Cortex of kidney (tissue), 1 donor: ENCODE measurements at places on chromosomes 1 and 21.

DNA sequence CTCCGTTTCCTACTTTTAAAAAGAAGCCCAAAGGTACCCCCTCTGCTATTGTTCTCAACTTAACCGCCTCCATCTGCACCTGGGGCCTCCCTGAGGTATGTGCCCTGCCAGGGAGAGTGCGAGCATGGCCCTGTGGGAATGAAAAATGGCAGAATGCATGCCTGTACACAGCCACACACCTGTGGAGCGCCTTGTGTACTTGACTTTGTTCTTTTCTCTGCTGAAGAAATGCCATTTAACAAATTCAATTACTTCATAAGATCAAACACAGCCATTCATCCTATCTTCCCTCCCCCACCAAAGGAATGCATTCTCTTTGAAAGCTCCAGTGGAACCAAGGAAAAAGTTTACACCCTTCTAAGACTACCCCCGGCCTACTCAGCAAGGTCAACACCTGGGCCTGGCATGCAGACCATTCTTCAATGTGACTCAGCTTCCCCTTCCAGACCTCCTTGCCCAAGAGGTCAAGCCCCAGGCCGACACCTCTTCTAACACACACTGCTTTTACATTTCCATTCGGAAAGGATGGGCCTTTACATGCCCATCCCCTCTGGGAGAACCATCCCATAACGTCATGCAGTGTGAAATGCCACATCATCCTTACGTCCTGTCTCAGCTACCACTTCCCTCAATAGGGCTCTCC, 123.7 kb downstream of the SMYD2 start:
- no peak for DNase-seq

DNA sequence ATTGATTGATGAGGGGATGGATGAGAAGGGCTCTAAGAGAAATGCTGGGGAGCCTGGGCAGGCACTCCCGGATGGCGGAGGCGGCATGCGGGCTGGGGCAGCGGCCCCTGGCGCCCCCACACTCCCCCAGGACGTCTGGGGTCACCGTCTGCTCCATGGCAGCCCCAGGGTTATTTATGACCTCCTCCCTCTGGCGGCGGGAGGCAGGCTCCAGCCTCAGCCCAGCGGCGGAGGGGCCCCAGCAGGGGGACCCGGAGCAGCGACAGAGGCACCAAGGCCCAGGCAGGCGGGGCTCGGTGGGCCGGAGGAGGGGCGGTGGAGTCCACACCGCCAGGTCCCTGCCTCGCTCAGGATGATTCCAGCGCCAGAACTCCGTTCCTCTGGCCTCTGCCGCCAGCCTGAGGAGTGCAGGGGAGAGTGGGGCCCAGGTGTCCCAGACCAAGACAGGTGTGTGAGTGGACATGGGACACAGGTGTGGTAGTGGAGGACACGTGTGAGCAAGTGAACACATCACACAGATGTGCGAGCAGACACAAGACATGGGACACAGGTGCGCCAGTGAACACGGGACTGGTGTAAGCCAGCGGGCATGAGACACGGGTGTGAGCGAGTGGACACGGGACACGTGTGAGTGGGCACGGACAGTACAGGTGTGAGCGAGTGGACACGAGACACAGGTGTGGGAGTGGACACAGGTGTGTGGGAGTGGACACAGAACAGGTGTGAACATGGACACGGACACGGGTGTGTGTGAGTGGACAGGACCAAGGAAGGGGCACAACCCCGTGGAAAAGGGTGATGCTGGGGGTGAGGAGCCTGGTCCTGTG, 2.5 kb upstream of the SAMD11 start:
- no peak for DNase-seq

DNA sequence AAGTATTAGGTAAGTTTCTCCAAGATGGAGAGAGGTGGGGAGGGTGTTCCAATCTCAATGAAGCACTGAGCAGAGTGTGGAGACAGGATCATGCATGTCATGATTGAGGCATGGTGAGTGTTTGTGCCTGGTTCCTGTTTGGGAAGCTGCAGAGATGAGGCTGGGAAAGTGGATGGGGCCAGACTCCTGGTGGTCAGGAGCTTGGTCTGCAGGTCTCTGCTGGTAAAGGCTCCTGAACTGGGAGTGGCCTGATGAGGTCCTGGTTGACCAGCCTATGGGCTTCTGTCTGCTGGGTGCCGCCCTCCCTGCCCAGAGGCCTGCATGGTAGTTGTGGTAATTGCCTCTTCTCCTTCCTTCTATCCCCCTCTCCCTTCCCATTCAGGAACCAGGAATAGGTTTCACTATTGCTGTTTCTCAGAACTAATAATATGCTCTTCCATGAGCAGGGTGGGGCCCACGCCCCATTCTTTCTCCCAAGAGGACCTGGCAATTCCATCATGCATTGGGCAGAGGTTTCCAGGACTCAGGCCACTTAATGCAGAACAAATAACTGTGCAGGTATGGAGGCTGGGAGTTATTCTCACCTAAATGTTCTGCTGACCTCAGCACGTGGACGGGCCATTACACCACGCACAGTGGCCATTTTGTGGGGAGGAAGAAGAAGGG, 24.5 kb downstream of the PROK1 start:
- DNase-seq, result no peak

- no peak for DNase-seq
Observed at GRCh38 chr1:7298749-7299151, 472.3 kb upstream of the VAMP3 start.

- DNase-seq, result no peak
Observed at GRCh38 chr1:77542813-77543420, 139.5 kb downstream of the ZZZ3 start.

GRCh38 chr1:175150596-175151319, 41.8 kb downstream of the KIAA0040 start:
- no peak for DNase-seq

DNA sequence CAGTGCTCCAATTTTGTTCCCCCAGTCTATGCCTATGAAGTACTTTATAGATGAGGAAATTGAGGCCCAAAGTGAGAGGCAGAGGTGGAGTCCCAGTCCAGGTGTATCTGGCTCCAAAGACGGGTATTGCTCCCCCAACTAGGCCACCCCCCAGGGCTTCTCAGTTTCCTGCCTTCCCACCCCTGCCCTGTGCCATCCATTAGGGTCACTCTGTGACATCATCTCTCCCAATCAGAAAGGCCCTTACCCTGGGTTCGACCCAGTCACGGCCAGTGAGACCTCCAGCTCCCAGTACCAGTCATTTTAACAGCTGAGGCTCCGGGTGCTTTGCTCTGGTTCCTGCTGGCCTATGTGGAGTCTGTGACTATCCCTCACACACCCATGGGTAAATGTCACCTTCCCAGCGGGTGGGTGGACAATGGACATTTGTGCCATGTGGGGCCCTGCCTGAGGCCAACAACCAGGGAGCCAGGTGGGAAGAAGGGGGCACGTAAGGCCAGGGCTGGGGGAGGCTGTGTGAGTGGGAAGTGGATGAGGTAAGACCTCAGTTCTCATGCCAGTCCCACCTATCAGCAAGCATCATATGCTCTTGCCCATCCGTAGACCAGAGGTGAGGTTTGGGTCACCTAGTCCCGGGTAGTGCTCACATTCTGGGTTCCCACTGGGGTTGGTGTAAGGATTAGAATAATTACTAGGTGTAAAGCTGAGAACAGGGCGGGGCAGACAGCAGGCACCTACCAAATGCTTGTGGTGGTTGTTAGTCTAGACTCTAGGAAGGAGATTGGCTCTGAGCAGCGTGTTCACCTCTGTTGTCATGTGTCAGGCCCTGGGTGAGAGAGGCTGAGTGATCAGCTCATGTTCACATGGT, 685.9 kb downstream of the MATN1 start:
- DNase-seq, result no peak

- no peak for DNase-seq
Observed at GRCh38 chr1:156608036-156608674, 6.9 kb upstream of the GPATCH4 start.

DNA sequence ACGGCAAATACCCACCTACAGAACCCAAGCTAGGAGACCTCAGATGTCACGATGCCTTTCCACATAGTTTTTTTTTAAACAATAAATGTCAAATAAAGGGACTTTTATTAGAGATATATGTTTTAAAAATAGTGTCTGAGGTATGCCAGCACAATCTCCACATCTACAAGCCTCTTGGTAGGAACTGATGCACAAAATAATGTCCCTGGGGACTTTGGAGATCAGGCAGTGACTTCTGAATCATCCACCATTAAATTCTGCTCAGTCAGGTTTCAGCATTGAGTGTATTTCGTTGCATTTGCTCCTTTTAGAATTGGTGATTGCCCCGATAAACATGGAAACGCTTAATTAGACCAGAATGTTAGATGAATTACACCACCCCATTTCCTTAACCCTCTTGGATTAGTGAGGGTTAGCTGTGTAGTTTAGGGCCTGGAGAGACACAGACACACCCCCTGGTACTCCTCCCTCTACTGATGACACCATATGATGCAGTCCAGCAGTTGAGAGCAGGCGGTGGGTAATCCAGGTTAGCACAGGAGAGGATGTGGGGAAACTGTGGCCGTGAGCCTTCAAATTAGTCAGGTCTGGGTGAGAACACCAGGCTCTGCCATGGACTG, 33.6 kb downstream of the LGR6 start:
- DNase-seq, result no peak
